Pons (tissue), 1 donor: ENCODE measurements at places on chromosomes 4 and X.

DNA sequence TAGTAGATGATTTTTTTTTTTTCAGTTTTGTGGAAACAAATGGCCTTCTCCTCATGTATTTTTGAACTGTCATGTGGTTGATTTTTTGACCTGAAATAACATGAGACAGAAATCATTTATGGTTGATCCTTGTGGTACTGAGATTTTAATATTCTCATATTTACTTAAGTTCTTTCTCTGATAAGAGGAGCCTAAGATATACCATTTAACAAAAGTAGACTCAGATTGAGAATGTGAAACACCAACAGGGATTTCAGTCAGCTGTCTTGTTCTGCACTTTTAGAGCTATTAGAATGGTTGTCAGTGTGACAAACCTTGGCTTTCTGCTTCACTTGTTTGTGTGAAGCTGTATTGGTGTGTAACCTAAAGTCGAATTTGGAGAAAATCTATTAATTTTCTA is 575.7 kb downstream of the SPOCK3 start:
- DNase-seq = no peak

DNA sequence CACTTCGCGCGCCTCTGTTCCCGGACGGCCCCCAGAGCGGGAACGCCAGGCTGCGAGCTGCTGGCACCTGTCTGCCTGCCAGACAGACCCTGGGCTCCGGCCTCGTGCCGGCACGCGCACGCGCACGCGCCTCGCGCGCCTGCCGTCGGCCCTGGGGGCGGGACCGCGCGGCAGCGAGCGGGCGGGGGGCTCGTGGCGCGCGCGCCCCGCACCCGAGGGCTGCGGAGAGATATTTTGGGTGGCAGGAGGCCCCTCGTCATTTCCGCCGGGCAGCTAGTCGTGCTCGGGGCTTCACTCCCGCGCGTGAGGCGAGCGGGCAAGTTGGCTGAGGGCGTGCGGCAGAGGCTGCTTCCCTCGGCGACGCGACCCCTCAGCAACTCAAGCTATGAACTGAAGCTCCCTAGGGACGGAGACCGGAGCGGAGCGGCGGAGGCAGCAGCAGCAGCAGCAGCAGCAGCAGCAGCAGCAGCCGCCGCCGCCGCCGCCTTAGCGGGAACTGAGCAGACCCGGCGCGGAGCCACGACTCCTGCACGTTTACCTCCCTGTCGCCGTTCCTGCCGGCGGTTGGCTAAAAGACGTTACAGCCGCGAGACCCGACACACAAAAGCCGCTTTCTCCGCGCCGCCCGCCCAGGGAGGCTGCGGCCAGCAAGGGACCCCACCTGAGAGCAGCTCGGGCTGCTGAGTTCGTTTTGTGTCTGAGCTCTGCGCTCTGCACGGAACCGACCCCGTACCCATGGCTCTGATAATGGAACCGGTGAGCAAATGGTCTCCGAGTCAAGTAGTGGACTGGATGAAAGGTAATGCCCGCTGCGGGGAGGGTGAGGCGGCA is at the start of gene CNKSR2:
CNKSR2 (plus strand) TSS at position 256 of the 831 bp plus-strand sequence; CDS start at position 736, 480 bp downstream.
- DNase-seq = no peak

DNA sequence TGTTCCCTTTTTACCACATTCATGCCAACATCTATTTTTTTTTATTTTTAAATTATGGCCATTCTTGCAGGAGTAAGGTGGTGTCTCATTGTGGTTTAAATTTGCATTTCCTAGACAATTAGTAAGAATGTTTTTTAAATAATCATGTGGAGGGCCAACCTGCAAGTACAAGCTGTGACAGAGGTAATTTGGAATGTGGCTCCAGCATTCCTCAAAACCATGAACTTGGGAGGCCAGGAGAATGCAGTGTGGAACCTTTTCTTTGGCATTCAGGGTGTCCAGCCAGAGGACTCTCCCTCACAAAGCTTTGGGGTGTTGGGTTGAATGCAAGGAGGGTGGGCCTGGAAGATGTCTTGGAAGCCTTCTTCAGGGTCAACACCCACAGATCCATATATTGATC is 7.3 kb upstream of the TMEM185A start:
- no peak for DNase-seq

DNA sequence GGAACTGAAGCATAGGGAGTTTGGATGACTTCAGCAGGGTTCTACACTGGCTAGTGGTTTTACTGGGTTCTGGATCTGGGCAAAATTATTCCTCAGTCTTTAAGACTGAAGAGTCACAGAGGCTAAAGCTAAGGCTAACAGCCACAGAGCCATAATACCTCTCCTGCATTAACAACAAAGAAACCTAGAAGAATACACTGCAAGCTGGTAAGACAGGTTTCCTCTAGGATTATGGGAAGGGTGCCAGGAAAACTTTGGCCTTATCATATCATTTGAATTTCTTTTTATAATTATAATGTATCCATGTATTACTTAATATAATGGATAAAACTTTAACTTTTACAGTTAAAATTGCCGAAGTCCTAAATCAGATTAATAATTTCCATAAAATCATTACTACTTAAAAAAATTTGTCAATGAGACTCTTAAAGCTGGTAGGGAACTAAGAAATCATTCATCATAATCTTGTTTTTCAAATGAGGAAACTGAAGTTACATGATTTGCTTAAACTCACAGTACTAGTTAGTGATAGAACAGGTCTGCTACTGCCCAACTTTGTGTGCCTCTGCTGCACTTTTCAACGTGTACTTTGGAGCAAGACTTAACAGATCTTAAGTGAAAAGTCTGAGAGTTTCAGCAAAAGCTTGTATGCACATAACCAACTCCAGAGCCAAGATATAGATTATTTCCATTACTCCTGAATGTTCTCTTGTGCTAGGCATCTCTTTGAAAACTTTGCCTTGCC is 24.2 kb upstream of the PGRMC2 start:
- DNase-seq = no peak

- DNase-seq = no peak
These were observed 8.8 kb downstream of the SH3D19 start for GRCh38 chr4:151316645-151317044.

- DNase-seq = peak; percentile 48
These were observed 67.2 kb upstream of the BRWD3 start for GRCh38 chrX:80876877-80877276.

- no peak for DNase-seq
These were observed 120.1 kb downstream of the NHS start for GRCh38 chrX:17495052-17495451.

GRCh38 chr4:74013264-74013663 is 14.8 kb upstream of the CXCL5 start:
- DNase-seq = no peak
